ENCODE measurements at places on chromosomes 11 and 22.

- DNase-seq, result no peak
Measured at GRCh38 chr22:35835267-35835997, 117.8 kb downstream of the APOL5 start.

GRCh38 chr11:104784684-104785460, 113.4 kb downstream of the CASP12 start:
- no peak for DNase-seq

DNA sequence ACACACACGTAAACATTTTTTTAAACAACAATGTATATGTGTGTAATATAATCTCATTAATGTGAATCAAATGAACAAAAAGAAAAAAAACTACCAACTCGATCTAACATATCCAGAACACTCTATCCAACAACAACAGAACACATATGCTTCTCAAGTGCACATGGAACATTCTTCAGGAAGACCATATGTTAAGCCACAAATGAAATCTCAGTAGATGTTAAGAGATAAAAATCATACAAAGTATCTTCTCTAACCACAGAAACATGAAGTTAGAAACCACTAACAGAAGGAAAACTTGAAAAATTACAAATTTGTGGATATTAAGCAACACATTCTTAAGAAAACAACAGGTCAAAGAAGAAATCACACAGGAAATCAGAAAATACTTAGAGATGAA, 25.5 kb upstream of the TMEM45B start:
- no peak for DNase-seq

DNA sequence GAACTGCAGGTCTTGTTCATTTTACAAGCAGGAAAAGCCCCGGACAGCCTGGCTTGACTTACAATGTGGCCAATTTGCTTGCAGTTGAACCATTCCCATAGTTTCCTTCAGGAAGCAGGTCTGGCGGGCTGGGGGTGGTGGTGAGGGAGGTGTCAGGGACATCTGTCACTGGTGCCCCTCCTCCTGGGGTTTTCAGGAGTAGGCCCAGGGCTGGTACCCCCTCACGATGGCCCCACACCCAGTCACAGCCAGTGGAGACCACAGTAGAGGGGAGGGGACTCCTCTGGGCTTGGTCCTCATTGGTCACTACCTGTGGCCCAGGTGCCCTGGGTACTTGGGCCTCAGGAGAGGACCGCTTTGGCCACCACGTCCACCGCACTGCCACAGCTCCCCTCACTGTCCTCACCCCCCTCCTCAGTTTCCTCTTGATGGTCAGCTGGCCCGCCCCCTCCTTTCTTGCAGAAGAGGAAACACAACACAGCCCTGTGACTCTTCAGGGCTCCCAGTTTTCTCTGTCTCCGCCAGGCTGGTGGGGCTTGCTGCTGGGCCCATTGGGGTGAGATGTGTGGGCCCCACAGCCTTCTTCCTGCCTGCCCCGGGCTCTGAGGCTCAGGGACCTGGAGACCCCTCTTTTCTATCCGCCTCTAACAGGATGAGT, 39.8 kb upstream of the SHISAL1 start:
- DNase-seq, result no peak

DNA sequence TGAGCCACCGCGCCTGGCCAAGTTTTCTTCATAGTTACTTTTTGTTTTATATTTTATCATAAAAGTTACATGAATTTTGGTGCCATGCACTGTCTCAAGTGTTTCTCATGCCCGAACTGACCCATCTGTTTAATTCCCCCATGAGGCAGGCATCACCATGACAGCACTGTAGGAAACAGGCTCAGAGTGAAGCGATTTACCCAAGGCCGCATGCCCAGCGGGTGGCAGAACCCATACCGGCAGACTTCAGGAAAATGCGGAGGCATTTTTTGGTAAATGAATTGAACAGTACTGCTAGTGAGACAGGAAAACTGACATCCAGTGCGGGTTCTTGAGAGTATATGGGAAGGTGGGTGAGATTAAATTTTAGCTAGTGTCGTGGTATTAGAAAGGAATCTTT, 19.0 kb downstream of the CECR2 start:
- no peak for DNase-seq

DNA sequence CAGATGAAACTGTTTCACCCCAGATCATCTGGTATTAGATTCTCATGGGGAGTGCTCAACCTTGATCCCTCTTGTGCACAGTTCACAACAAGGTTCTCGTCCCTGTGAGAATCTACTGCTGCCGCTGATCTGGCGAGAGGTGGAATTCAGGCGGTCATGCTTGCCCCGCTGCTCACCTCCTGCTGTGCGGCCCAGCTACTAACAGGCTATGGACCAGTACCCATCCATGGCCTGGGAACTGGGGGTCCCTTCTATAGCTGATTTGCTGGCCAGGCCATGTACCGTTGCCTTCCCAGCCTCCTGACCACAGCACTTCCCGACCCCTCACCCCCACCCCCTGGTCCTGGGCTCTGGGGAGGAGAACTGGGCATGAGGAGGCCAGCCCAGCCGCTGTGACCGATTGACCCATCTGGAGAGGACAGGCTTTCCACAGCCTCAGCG, 2.6 kb downstream of the PHLDA2 start:
- DNase-seq, result no peak

DNA sequence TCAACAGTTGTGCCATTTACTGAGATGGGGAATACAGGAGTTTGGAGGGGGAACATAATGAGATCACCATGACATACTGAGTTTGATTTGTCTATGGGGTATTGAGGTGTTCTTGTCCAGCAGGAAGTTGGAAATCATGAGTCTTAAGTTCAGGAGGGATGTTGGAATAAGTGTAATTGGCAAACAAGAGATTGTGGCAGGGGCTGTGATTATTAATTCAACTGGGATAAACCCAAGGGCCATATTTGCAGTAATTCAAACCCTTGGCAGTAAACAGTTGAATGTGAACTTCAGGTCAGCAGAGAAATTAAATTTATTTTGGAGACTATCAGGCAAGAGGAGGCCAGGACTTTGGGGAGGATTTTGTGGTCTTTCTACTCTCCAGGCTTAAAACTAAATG, 33.4 kb downstream of the ADM start:
- DNase-seq, result no peak

- DNase-seq, result no peak
Measured at GRCh38 chr22:49796596-49797270, 30.9 kb downstream of the BRD1 start.

DNA sequence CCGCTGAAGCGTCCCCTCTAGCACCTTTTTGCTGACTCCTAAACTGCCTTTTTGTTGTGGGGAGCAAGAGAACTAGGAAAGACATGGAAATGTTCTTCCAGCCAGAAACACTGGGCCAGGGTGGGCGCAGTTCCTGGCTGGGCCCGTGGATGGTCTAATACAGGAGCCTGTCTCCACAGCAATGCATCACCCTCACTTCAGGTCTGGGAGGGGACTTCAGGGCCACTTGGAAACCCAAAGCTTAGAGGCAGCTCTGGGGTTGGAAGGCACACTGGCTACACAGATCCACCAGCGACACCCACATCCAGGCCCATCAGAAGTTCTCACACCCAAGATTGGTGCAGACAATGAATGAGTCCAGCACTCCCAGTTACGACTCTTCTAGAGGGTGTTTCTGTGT, 120.3 kb downstream of the ETS1 start:
- DNase-seq, result no peak

DNA sequence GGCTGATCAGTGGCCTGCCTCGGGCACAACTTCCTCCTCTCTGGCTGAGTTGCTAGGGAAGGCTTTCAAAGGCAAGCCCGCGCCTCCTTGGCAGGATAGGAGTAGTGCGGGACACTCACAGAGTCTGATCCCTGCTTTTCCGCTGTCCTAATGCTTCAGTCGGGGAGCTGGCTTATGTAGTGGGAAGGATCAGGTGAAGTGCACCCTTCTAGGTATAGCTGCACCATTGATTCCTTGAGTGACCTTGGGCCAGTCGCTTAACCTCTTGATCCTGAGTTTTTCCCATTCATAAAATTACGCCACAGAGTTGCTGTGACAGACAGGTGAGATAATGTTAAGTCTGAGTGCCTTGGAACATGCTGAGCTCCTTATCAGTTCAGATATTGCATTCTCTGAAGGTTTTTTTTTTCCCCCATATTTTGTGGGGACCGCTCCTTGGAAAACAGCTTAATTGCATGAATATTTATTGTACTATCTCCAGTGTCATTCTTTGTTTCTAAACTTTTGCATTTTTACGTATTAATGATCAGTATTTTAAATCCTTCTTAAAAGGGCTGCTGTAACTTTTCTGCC, 961 bp downstream of the IPO7 start:
- no peak for DNase-seq

DNA sequence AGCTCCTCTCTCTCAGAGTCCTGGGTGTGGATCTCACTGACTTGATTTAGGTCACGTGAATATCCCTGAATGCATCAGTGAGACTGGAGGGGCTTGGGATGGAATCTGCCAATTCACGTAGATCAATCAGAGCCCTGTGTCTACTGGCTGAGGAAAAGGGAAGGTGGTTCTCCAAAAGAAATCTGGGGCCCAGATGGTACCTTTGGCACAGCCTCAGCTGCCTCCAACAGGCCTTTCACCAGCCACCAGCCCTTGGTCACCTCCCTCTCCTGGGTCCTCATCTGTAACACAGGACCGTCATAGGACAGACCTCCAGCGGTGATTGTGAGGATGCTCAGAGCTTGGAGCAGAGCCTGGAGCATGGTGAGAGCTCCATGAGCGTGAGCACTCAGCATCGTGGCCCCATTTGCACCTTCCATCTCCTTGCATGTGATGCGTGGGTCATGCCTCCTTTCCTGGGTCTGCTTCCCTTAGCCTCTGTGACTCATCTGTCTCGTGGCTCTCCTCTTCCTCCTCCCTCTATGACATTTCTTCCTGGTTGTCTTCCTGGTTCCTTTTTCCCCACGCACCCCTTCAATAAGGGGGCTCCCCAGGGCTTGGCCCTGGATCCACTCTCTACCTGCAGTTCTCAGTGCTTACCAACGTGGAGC, 7.5 kb upstream of the MIEF1 start:
- DNase-seq, result no peak

DNA sequence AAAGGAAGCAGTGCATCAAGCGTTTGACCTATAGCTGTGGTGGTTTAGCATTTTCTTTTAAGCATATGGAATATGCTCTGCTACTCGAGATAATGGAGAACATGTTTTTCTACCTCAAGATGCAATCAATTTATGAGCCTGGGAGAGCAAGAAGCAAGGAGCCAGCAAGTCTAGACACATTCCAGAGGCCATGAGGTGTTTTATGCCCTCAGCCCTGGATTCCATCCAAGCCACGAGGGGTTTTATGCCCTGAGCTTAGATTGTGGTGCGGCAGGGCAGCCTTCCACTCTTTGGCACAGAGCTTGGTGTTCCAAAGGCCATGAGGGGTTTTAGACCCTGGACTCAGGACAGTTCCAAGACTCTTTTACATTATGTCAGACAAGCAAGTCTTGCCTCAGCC, 11.7 kb upstream of the DNAJB13 start:
- DNase-seq, result no peak

DNA sequence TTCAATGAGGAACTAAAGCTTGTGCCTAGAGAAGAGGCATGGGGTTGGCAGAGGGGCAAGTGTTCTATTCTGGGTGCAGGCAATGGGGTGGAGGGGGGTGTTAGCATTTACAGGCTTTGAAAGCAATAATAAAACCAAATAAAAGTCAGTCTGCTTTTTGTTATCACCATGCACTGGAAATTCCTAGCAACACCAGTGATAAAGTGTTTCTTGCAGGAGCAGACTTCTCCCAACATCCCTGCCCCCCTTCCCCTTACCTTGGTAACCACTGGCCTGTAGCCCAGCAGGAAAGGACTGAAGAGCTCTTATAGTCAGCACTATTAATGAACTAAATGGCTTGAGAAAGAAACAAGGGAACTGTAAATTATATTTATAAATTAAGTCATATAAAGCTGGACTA, 65.2 kb upstream of the SESN3 start:
- DNase-seq, result no peak

GRCh38 chr22:47275605-47276449, 513.4 kb downstream of the TBC1D22A start:
- DNase-seq, result no peak

GRCh38 chr11:70407814-70408213, 9.5 kb downstream of the CTTN start:
- no peak for DNase-seq

DNA sequence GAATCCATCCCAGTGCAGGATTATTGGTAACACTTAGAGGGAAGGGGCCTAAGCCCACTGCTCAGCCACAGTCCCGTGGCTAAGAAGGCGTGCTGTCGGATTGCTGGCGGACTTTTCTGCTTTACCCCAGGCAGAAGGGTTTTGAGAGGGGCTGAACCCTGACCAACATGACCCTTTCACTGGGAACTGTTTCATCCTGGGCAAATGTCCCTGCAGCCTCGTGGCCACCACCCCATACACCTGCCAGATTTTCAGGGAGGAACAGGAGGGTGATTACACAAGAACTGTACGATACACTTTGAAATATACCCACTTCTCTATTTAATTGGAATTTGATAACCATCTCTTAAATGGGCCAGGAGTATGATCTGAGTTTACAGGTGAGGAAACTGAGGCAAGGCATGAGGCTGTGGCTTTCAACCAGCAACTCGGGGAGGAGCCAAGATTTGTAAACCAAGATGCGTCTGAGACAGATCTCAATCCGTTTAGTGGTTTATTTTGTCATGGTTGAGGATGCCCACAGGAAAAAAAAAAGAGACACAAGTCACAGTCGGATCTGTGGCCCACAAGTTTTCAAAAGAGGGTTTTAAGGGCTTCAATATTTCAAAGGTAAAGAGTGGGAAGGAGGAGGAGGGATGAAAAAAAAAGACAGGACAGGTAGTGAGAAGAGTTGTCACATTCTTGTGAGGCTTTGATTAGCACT, 6.1 kb upstream of the APOL3 start:
- DNase-seq, result no peak

GRCh38 chr11:130832566-130833425, 83.5 kb downstream of the SNX19 start:
- DNase-seq, result no peak

- no peak for DNase-seq
Measured at GRCh38 chr22:44627521-44628139, 74.4 kb upstream of the PRR5 start.

GRCh38 chr11:32198053-32198452, 107.2 kb downstream of the RCN1 start:
- no peak for DNase-seq

- DNase-seq, result no peak
Measured at GRCh38 chr11:73752216-73752867, 8.5 kb downstream of the RAB6A start.

GRCh38 chr22:44736581-44737405, 15.6 kb upstream of the ARHGAP8 start:
- DNase-seq, result no peak

GRCh38 chr22:49112661-49113626, 714.7 kb downstream of the BRD1 start:
- no peak for DNase-seq

DNA sequence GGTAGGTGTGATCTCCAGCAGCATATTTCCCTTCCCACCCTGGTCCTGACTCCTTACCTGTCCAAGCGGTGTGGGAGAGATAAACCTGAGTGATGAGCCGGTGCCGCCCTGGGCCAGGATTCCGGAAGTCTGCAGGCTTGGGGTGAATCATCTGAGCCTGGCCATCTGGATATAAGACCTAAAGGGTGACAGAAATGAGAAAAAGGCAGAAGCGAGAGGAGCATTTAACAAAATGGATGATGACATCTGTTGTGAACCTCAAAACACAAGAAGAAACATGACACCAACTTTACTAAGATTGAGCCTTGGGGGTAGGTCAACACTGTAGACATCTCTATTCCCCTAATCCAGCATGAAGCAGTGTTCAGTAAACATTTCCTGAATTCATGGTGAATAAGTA, 62.8 kb downstream of the AAMDC start:
- no peak for DNase-seq

- no peak for DNase-seq
Measured at GRCh38 chr22:27094633-27095308, 437.4 kb downstream of the MIAT start.

- DNase-seq, result no peak
Measured at GRCh38 chr11:112809429-112809828, 151.8 kb upstream of the NCAM1 start.
